ENCODE measurements at places on chromosomes 7 and 10. TPM values are rescaled to one million over a fixed set of nuclear protein-coding genes. Genes with fewer than 3 reads are reported as not detected.
A peak's percentile ranks its signal among the peaks of the same experiment; 100 is the strongest.

GRCh38 chr7:2540133-2540532, 15.2 kb downstream of the BRAT1 start:
- no peaks in the 10 kb centered on the region for H3K4me1 ChIP-seq
- H3K27ac ChIP-seq = no peak overlapping the region
- no peak for DNase-seq
- H3K4me3 ChIP-seq = no peak overlapping the region

The EFCAB10 gene
- 1.3 TPM for total RNA-seq

DNA sequence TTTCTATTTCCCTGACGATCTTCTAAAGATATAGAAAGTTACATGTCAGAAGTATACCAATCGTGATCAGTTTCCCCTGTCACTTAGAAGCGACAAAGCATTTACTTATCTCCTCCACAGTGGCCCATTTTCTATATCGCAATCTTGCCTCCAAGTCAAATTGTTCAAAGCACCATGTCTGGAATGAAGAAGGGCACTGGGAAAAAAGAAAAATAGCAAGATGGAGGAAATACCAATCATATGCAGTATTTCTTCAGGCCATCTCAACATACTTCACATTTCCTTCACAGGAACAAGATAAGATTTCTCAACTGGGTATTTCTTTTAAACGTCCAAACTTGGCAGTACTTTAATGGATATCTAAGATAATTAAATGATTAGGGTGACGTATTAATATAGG, 63.3 kb upstream of the IL6 start:
- no peak overlapping the region for H3K27ac ChIP-seq
- H3K4me3 ChIP-seq = no peak overlapping the region
- peaks cover 13% of the 10 kb centered on the region for H3K4me1 ChIP-seq
- no peaks in the 10 kb centered on the region for H3K36me3 ChIP-seq

- H3K36me3 ChIP-seq = no peaks in the 10 kb centered on the region
- H3K4me1 ChIP-seq = peaks cover 3% of the 10 kb centered on the region
- no peaks in the 10 kb centered on the region for H3K27me3 ChIP-seq
Observed at GRCh38 chr7:151830121-151830830, 46.6 kb downstream of the PRKAG2 start.

- DNase-seq = no peak
- H3K4me1 ChIP-seq = no peaks in the 10 kb centered on the region
- H3K27me3 ChIP-seq = no peaks in the 10 kb centered on the region
- H3K27ac ChIP-seq = no peak overlapping the region
- H3K4me3 ChIP-seq = no peak overlapping the region
Observed at GRCh38 chr7:104883248-104883717, 130.7 kb upstream of the KMT2E start.

The CALHM1 gene
- total RNA-seq = 0.07 TPM

- no peak overlapping the region for H3K4me3 ChIP-seq
- no peaks in the 10 kb centered on the region for H3K36me3 ChIP-seq
- no peak overlapping the region for H3K27ac ChIP-seq
- no peaks in the 10 kb centered on the region for H3K27me3 ChIP-seq
- H3K4me1 ChIP-seq = no peaks in the 10 kb centered on the region
Observed at GRCh38 chr10:99555371-99555770, 22.6 kb downstream of the NKX2-3 start.

The PAX4 gene
- total RNA-seq = not detected

The HYAL4 gene
- total RNA-seq = not detected

DNA sequence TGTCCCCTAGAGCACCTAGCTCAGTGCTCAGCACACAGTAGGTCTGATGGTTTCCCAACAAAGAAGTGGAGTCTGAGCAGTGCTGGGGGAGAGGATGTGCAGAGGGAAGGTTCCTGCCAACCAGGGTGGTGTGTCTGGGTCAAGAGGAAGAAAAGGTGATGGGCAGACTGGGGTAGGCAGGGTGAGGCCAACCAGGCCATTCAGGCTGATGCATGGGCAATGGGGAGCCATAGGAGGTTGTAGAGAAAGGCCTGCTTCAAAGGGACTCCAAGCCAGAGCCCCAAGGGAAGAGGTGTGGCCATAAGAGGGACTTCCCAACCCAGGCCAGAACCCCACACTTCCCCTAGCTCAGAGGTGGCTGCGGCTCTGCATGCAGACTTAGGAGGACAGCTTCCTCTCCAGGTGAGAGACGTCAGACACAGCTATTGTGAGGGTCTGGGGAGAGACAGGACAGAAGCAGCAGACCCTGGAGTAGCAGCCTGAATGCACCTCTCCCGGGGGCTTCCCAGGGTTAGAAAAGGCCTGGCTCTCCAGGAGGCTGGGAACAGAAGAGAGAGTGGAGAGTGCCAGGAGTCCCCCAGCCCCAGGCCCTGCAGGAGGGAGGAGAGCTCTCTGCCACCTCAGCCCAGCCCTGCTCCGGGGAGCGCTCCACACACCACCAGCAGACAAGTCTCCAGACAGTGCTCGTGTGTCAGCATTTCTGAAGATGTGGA, 87.4 kb upstream of the ZMIZ1 start:
- H3K36me3 ChIP-seq = no peaks in the 10 kb centered on the region
- H3K27me3 ChIP-seq = no peaks in the 10 kb centered on the region
- no peak for DNase-seq
- H3K4me1 ChIP-seq = peaks cover 12% of the 10 kb centered on the region
- no peak overlapping the region for H3K27ac ChIP-seq
- H3K4me3 ChIP-seq = no peak overlapping the region

GRCh38 chr7:142409471-142409870, 151.6 kb upstream of the PRSS58 start:
- DNase-seq = no peak
- no peaks in the 10 kb centered on the region for H3K27me3 ChIP-seq
- H3K4me3 ChIP-seq = no peak overlapping the region
- no peaks in the 10 kb centered on the region for H3K36me3 ChIP-seq
- H3K4me1 ChIP-seq = no peaks in the 10 kb centered on the region
- H3K27ac ChIP-seq = no peak overlapping the region

DNA sequence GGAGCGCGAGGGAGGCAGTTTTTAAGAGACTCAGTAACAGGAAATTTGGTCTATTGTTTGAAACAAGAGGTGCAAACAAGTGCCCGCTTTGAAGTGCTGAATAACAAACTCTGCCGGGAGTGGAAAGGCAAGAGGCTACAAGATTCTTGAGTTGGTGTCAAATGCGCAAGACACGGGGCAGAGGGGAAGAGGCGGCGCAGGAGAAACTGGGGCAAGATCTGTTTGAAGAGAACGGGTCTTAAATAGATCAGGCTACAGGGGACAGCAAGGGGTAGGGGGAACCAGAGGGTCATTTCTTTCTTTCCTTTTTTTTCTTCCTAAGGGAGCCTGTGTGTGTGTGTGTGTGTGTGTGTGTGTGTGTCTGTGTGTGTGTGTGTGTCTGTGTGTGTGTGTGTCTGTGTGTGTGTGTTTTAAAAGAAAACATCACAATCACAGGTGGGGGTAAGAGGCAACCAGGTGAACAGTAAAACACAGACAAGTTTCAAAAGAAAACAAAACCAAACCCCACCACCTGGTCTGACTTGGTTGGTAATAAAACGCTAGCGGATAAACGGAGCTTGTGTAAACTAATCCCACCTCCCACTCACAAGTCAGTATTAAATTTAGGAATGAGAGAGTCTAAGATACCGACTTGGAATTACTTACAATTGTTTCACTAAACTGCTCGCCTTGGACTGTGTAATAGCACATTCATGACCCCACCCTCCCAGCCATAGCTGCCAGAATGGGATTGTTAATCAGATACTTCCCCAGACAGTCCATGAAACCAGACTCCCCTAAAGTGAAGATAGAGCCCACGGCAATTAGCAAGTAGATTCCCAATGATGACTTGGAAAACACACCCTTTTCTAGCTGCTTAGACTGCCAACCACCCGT, 13.1 kb upstream of the CUX1 start:
- H3K27ac ChIP-seq = no peak overlapping the region
- H3K4me3 ChIP-seq = peak overlapping the region; percentile 66
- DNase-seq = peak; percentile 80
- no peaks in the 10 kb centered on the region for H3K36me3 ChIP-seq
- H3K27me3 ChIP-seq = no peaks in the 10 kb centered on the region

GRCh38 chr7:111671927-111672326, 109.6 kb upstream of the IMMP2L start:
- H3K27ac ChIP-seq = no peak overlapping the region
- no peaks in the 10 kb centered on the region for H3K27me3 ChIP-seq
- DNase-seq = no peak
- no peaks in the 10 kb centered on the region for H3K4me1 ChIP-seq
- H3K4me3 ChIP-seq = no peak overlapping the region

- peak overlapping the region; percentile 90 for H3K4me3 ChIP-seq
- H3K4me1 ChIP-seq = no peaks in the 10 kb centered on the region
- H3K36me3 ChIP-seq = peaks cover 41% of the 10 kb centered on the region
Observed at GRCh38 chr7:44796034-44796503, 412 bp upstream of the PPIA start.

The RNF32 gene
- total RNA-seq = 0.83 TPM

DNA sequence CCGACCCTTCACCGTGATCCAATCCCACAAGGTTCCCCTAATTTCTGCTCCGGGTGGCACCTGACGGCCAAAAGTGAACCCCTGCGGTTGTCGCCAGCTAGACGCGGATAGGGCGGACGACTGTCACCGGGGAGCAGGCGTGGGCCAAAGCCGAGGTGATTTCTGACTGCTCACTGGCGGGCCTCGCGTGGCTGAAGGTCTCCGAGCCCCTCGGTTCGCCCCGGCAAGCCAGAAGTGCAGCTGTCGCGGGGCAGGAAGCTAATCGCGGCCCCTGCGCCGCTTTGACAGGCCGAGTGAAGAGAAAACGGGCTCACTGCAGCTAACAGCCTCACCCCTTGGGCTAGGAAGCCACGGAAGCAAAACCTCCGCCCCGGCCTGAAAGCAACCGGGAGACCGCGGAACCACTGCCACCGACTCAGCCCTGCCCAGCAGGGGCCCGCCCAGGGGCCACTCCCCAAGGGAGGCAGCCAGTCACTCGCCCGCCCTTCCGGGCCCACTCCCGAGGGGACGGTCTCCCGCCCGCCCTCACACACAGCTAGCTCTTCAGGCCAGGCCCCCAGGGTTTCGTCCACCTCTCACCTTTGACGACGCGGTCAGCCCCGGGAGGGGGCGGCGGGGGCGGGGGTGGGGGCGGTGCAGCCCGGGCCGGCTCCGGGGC, 469 bp downstream of the PPP3CB start:
- H3K27me3 ChIP-seq = no peaks in the 10 kb centered on the region
- H3K4me1 ChIP-seq = no peaks in the 10 kb centered on the region
- H3K36me3 ChIP-seq = peaks cover 22% of the 10 kb centered on the region
- peak overlapping the region; percentile 93 for H3K4me3 ChIP-seq

DNA sequence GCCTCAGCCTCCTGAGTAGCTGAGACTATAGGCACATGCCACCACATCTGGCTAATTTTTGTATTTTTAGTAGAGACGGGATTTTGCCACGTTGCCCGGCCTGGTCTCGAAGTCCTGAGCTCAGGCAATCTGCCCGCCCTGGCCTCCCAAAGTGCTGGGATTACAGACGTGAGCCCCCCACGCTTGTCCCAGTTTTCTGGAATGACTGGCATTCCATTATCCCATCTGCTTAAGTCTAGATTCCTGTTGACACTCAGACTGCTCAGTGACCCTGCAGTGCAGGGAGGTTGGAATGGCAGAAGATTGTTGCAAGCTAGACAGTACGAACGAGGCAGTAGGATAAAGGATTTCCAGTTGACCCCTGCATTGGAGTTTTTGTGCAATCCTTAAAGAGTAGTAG, 135.1 kb upstream of the NPS start:
- H3K4me3 ChIP-seq = no peak overlapping the region
- DNase-seq = no peak
- no peaks in the 10 kb centered on the region for H3K27me3 ChIP-seq
- H3K4me1 ChIP-seq = no peaks in the 10 kb centered on the region

DNA sequence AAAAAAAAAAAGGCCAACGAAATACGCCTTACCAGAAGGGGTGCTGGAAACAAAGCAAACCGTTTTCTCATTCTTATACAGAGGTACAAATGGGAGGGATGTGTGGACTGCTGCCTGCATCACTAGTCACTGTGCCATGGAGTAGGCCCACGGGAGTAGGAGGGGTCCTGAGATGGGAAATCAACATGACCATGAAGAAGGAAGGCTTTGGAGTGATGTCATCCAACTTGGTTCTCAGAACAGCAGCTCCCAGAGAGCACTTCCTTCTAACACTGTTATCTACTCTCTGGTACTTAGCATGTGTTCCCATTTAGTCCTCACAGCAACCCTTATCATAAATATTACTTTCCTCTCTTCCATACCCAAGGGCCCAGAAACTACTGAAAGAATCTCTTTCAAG, 60.0 kb upstream of the LRGUK start:
- no peak for DNase-seq
- no peak overlapping the region for H3K27ac ChIP-seq
- H3K4me3 ChIP-seq = no peak overlapping the region

Measured in H9 (cell line).